ENCODE measurements at places on chromosomes 2 and 18.

GRCh38 chr2:203126996-203127395, 111.8 kb upstream of the CYP20A1 start:
- no peak for DNase-seq

DNA sequence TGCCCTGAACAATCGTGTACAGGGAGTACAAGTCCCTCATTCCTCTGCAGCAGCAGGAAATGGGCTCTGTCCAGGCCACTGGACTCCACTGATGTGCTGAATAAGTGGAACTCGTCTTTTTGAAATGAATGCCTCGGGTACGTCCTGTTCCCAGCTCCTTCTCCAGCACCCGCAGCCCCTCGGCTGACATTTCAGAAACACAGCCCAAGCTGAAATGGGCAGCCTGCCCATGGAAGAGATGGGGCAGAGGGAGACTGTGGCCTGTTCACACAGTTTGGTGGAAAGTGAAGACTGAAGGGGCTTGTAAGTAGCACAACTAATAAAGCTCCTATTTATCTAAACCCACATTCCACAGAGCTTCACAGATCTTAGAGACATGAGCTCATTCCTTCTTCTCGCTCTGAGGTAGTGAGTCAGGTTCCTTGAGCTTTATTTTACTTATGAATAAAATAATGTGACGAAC, 498.6 kb downstream of the TXNL1 start:
- DNase-seq: no peak

DNA sequence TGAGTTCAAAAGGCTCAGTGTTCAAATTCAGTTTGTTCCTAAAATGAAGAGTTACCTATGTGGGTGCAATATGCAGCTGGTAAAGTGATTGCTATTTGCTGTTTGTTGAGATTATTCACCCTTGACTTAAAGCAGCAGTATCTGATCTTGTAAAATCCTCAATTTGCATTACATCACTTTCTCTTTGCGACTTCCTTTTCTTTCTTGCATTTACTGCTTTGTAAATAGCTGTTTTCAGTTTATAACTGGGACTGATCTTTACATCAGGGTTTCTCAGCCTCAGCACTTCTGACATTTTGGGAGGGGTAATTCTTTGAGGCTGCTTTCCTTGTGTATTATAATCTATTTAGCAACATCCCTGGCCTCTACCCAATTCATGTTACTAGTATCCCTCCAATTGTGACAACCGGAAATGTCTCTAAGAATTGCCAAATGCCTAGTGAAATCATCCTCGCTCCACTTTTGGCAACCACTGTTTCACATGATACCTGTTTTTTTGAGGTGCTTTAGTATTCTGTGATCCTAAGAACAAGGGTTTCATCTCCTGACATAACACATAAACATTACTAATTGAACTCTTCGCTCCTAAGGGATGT, 12.1 kb upstream of the ERCC3 start:
- DNase-seq: no peak

DNA sequence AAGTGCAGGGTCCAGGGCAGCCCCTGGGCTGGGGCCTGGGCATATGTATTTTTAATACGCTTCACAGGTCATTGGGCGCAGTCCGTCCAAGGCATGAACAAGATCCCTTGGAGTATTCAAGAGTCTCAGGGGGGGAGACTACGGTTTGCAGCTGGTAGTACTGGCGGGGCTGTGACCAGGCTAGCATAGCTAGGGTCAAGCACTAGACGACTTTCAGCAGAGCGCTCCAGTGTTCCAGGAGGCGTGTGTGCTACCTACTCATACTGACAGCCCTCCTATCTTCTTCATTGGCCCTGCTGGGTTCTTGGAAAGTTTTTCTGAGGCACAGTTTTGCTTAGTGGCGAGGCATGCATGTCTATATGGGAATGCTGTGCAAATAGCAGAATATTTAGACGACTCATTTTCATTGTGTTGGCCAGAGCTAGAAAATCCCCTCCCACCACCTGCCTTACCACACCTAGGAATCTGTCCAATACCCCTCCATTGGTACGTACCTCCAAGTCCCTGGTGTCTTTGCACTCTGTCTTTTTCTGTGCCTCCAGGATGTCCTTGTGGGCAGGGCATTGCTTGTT, 68.2 kb downstream of the GLI2 start:
- no peak for DNase-seq

- DNase-seq: no peak
These were observed 864 bp downstream of the LBH start for GRCh38 chr2:30231996-30232800.

DNA sequence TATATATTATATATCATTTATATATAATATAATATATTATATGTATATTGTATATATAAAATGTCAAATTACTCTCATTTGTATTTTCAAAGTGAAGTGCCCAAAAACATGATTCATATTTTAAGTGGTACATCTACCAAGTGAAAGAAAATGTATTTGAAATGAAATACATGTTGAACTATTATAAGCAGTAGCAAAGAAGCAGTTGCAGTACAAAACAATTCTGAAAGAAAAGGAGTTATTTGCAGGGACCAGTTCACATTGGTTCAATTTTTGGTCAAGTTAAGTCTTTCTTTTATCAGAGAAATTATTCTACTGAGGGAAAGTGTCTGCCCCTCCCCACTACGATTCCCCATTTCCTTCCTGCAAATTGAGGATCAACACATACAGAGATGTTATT, 51.9 kb downstream of the APLF start:
- no peak for DNase-seq

DNA sequence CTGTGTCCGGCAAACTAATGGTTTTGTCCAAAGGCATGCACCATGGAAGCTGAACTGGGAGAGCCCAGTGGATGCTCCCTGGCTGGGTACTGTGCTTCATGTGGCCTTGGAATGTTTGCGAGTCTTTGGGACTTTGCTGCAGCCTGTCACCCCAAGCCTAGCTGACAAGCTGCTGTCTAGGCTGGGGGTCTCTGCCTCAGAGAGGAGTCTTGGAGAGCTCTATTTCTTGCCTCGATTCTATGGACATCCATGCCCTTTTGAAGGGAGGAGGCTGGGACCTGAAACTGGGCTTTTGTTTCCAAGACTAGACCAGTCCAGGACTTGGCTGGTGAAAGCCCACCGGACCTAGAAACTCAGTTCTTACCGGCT, 1.7 kb downstream of the MARS2 start:
- DNase-seq: no peak

GRCh38 chr2:145221032-145221431, 701.1 kb upstream of the ZEB2 start:
- DNase-seq: no peak

- no peak for DNase-seq
These were observed 731.3 kb upstream of the RAB6C start for GRCh38 chr2:129248198-129248597.

All from activated CD8-positive, alpha-beta memory T cell treated with anti-CD3 and anti-CD28 coated beads for 48 hours (primary cell).